Stimulated activated CD4-positive, alpha-beta T cell treated with anti-CD3 and anti-CD28 coated beads, Interleukin-4, amount 100 ng/mL, for 24 hours (primary cell): ENCODE measurements at places on chromosomes 4 and X.

DNA sequence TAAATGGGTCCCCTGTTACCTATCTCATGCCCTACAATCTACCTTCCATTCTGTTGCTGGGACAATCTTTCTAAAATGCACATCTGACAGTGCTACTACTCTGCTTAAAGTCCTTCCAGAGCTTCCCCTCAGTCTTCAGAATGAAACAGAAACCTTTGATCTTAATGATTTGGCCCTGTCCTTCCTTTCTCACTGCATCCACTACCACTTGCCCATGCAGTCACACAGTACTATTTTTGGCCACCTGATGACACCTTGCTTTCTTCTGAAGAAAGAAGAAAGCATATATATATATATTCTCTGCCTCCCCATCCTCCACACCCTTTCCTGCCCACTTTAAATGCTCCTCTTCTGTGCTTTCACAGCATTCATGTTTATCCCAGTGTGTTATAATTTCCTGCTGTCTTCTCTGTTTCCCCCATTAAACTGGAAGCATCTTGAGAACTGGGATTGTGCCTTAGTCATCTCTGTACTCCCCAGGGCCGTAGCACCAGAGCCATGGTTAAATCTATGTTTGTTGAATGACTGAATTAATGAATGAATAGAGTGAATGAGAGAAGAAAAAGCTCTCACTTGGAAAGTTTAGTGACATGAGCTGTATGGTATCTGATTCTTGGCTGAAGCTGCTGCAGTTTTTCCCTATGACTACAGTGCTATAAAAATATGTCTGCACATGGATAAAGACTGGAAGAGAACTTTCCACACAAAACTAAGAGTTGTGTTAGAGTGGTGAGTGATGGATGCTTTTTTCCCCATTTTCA, 56.2 kb downstream of the RTL9 start:
- no peak for DNase-seq

DNA sequence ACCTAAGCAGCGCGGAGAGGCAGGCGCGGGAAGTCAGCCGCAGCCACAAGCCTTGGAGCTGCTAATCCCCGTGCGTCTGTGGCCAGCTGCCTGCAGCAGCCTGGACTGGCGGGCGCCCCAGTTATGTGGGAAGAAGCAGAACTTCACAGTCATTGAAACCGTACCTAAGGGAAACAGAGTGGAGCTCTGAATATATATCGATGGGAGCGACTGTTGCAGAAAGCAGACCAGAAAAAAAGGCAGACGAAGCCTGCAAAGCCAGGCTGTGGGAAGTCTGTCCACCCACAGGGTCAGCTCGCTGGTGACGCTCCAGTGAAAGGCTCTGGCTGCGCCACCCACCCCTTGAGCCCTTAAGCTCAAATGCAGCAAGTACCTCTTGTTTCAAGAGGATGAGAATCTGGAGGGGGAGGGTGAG, 24.7 kb downstream of the KCNE5 start:
- no peak for DNase-seq

- DNase-seq, result no peak
Observed at GRCh38 chrX:132837126-132837525, 121.3 kb downstream of the HS6ST2 start.

GRCh38 chrX:44042116-44042515, 68.9 kb upstream of the NDP start:
- DNase-seq, result no peak

DNA sequence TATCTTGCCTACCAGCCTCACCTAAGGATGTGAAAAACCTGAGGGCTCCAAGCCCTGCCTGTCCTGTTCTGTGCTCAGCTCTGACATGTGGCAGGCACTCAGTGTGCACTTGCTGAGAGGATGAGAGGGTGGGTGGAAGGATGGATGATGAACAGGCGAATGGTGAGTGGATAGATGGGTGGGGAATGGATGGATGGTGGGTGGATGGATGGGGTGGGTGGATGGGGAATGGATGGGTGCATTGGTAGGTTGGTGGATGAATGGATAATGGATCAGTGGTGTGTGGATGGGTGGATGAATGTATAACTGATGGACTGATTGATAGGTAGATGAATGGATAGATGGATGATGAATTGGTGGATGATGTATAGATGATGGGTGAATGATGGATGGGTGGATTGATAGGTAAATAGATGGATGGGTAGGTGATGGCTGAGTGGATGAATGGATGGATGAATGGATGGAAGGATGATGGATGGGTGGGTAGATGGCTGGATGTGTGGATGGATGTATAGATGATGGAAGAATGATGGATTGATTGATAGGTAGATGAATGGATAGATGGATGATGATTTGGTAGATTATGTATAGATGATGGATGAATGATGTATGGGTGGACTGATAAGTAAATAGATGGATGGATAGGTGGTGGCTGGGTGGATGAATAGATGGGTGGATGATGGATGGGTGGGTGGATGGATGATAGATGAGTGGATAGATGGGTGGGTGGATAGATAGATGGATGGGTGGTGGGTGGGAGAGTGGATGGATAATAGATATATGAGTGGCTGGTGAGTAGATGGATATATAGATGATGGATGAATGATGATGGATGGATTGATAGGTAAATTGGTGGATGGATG, 69.3 kb upstream of the NKX1-1 start:
- no peak for DNase-seq

DNA sequence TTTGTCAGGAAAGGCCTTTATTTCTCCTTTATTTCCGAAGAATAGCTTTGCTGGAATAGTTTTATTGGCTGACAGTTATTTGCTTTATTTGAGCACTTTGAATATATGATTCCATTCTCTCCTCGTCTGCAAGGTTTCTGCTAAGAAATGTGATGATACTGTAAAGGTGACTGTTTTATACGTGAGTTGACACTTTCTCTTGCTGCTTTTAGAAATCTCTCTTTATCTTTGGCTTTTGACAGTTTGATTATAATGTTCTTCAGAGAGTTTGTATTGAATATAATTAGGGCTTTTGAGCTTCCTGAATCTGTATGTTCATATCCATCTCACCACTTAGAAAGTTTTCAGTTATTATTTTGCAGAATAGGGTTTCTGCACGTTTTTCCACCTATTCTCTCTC, 1003.7 kb upstream of the SLIT2 start:
- DNase-seq, result no peak

DNA sequence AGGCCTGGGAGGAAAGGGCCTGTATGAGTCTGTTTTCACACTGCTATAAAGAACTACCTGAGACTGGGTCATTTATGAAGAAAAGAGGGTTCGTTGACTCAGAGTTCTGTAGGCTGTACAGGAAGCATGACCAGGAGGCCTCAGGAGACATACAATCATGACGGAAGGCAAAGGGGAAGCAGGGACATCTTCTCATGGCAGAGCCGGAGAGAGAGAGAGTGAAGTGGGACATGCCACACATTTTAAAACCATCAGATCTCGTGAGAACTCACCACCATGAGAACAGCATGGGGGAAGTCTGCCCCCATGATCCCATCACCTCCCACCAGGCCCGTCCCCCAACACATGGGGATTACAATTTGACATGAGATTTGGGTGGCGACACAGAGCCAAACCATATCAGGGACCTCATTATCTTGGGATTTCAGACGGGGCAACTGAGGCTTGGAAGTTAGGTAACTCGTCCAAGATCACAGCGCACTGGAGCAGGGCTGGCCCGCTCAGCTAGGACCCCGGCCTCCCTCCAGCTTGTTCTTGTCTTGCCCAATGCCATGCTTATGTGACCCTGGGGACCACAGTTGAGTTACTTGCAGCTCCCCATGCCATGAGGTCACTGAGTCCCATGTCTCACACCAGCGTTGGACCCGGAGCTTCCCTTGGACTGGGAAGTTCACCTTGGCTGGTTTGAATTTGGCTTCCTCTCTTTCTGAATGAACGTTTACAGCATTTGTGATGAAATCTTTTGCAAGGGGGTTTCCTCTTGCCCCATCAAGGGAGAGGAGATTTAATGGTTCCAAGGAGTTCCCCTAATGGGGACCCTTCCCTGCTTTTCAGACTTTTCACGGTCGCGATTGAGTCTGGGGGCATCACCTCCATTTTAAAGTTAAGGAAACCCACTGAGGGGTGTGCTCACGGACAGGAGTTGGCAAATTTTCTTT, 18.1 kb downstream of the HTRA3 start:
- DNase-seq, result no peak

DNA sequence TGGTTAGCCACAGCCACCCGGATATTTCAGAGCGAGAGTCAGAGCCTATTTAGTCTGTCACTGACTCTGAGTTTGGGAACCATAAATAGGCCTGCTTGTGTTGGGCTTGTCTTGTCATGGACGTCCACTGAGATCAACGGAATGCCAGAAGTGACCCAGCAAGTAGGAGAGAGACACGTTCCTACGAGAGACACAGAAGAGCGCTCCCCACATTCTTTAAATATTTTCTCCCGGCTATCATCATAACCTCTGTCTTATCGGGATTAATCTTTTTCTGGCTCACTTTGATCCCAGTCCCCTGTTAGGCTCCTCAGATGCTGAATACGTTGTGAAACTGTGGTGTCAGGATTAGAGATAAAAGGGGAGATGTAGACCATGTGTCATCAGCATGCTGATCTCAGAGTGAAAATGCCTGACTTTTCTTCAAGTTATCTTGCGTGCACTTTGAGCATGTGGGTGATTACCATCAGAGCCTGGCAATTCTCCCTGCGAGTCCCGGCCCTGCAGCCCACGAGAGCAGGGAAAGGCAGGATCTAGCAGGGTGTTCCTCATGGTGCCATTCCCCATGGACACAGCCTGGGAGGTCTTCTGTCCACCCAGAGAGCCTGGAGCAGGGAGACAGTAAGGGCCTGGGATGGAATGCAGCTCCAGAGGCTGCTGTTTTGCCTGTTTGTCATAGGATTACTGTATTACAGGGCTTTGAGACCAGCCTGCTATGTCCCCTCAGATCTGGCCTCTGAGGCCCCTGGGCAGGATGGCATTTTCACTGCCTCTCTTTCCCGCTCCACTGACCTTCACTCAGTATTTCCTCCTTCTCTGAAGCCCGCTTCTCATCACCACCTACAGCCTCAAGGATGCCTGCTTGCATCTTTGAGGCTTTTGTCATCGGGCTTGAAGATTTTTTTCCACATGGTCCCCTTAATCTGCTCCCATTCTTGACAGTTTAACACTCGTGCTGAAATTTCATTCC, 2.8 kb upstream of the TENM3 start:
- no peak for DNase-seq

DNA sequence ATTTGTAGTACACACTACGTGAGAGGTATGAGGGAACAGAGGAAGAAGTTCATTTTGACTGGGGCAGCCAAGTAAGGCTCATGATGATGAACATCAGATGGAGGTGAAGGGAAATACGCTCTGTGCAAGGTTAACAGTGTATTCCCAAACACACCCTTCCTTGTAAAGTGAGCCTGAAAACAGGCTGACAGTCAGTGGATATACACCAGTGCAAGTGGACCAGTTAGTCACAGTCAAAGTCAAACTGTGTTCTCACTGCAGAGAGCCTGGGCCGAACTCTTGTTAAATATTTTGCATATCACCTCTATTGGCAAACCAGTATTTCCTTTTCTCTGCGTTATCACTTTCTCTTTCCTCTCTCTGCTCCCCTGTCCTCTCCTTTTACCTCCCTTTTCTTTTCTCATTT, 23.4 kb upstream of the RHOH start:
- DNase-seq, result no peak

- no peak for DNase-seq
Observed at GRCh38 chrX:13188731-13189309, 131.0 kb downstream of the ATXN3L start.

- no peak for DNase-seq
Observed at GRCh38 chr4:146976145-146976544, 30.5 kb upstream of the TTC29 start.

DNA sequence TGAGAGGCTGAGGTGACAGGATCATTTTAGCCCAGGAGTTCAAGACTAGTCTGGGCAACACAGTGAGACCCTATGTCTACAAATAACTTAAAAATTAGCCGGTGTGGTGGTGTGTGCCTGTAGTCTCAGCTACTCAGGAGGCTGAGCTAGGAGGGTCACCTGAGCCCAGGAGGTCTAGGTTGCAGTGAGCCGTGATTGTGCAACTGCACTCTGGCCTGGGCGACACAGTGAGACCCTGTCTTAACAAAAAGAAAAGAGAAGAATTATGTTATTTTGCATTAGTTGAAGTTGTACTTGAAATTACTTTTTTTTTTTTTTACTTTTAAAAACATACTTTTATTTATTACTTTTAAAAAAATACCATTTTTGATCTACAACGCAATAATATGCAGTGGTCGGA, 21.8 kb upstream of the TADA2B start:
- no peak for DNase-seq

GRCh38 chr4:18209448-18209847, 187.9 kb upstream of the LCORL start:
- no peak for DNase-seq

DNA sequence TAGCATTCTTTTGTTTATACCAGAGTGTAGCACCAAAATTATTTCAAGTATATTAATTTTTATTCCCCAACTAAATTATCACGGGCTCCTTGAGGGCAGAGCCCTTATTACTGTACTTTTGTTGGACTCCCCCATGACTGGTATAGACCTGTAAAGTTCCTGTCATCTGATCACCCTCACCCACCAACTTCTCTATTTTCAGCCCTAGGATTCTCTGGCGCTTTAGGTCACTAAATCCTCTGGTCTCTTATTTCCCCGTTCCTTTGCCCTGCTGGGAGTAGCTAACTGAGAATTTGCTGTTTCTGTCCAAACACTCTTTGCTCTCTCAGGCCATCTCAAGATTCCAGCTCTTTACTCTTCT, 3.2 kb upstream of the XKRX start:
- DNase-seq, result no peak

DNA sequence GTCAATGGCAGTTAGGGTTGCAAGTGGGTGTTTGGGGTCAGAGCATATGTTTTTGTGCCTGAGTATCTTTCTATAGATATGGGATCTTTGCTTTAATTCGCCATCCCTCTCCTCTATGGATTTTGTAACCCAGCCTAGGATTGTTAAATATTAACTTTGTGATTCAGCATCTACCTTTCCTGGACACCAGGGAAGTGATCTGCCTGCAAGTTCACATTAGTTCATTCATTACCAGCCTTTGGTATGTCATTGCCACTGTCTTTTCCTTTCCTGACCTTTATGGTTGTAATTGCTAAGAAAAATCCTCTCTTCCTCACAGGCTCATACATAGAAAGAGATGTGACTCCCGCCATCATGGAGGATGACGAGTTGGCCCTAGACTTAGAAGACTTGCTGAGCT, 73.8 kb downstream of the KIT start:
- DNase-seq, result no peak

GRCh38 chr4:159360549-159360948, 257.7 kb downstream of the RAPGEF2 start:
- no peak for DNase-seq

DNA sequence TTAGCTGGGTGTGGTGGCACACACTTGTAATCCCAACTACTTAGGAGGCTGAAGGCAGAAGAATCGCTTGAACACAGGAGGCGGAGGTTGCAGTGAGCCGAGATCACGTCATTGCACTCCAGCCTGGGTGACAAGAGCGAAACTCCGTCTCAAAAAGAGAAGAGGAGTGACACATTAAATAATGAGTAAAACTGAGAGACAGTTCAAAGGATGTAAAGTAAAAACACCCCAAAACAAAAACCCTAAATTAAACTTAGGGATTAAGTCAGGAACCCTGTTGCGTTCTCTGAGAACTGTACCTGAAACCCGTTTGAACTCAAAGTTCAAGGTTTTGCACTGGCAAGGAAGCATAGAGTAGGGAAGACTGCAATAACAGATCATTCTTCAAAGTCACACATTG, 141.7 kb downstream of the BRWD3 start:
- peak; percentile 11 for DNase-seq
